SK-N-SH treated with all-trans-retinoic acid at 6 μM for 48 hours (cell line): ENCODE measurements at places on chromosomes 1 and 21.
A peak's percentile ranks its signal among the peaks of the same experiment; 100 is the strongest.

GRCh38 chr1:43396059-43396458 is 6.4 kb downstream of the SZT2 start:
- ATAC-seq, result no peak

DNA sequence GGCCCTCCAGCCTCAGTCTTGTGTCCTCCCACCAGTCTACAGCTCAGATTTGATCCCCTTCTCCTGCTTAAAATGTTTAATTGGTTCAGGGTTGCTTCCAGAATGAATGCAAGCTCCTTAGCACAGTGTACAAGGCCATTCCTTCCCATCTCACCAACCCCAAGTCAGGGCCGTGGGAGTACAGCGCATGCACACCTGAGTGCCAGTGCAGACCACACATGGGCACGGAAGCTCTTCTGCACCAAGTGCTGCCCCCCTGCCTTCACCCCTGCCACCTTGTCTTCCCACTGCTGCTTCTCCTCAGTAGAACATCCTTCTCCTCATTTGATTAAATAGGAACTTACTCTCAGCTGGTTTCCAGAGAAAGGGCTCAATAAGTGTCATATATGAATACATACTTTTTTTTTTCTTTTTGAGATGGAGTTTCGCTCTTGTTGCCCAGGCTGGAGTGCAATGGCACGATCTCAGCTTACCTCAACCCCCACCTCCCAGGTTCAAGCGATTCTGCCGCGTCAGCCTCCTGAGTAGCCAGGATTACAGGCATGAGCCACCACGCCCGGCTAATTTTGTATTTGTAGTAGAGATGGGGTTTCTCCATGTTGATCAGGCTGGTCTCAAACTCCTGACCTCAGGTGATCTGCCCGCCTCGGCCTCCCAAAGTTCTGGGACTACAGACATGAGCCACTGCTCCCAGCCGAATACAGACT is 9.3 kb downstream of the PMF1 start:
- ATAC-seq, result no peak

DNA sequence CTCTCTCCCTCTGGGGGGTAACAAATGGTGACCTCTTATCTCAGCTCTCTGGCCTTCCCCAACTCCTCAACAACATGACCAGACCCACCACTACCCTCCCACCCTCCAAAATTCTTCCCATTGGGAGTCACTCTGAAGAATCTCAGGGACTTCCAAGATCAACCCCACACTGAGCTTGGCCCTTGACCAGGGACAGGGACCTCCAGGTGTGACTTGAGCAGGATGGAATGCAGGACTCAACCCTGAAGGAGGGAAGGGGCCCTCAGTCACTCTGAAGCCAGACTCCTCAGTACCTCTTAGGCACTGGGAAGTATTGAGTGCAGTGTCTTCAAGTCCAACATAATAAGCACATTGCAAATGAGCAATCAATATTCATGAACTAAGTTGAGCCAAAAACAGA is 1.9 kb downstream of the CASQ1 start:
- ATAC-seq, result no peak

DNA sequence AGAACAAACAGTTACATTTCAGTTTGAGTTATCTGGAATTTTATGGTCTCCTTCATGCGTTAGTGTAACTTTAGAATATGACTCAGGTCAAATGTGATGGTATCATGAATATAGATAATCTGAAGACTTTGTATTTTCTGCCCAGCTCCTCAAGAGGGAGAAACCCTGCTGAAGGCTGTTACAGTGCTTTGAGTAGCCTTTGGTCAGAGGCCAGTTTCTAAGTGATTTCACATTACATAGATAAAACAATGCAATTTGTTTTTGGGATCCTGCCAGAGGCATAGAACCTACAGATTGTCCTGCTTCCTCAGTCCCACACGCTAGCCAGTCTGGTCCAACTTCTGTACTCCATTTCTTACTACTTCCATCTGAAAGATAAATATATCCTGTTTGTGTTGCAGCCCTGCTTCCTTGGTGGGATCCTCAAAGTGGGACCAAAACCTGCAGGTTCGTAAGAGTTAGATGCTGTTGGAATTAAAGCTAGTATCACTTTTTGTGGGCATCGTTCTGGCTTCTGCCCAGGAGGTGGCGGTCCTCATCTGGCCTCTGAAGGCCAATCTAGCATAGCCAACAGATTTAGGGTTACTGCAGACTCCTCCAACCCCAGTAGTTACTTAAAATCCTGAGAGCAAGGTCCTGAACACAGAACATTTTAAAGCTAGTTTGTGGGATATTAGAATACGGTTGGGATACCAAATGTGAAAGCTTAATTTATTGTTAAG is 645.8 kb upstream of the USP24 start:
- ATAC-seq, result peak; percentile 78

GRCh38 chr1:207659545-207660153 is 14.7 kb downstream of the CR1L start:
- ATAC-seq, result peak; percentile 35; the same call in 2 of the 3 replicates

- ATAC-seq, result no peak
Measured at GRCh38 chr1:109361649-109362048, 36.1 kb downstream of the SORT1 start.

- ATAC-seq, result no peak
Measured at GRCh38 chr1:180215856-180216625, 14.0 kb upstream of the LHX4 start.

DNA sequence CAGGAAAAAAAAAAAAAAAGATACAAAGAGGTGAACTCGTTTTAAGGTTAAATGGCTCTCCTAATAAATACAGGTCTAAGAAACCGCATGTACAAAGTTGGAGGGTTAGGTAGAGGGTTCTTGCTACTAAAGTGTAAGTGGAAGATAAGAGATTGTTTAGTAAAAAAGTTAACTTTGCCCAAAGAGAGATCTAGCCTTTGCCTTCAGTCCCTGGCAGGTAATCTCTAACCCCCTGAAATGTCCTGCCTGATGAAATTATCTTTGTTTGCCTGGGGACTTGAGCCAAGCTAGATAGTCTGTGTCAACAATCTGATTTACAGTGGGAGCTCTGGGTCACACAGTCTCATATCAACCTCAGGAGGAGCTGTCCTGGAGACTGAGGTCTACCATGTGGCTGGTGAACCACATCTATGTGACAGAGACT is 57.6 kb downstream of the TRIM33 start:
- ATAC-seq, result no peak

DNA sequence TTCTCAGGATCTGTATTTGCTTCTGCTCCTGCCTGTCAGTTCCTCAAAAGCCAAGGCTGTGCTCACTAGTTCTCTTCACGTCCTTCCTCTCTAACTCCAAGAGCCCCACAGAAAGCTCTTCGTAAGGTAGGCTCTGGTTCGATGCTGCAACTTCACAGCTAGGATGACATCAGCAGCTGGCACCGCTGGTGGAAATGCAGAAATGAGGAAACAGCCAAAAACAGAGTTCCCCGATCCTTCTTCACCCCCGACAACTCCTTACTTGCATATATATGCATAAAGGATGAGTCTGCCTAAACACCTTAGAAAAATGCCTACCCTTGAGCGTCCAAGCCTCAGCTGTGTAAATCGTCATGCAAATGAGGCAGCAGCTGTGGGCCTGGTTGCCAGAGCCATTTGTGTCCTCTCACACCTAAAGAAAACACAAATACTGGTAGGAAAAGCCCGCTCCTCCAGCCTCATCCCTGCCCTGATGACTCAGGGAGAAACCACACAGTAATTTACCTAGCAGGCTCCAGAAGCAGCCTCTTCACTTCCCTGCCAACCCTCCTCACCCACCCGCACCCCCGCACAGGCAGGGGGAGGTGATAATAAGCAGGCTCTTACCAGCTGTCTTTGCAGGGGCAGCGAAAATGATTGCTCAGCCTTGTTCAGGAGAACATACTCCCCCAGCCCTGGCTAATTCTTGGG is 28.2 kb downstream of the BATF3 start:
- ATAC-seq, result peak; percentile 59

- ATAC-seq, result no peak; the same call in 2 of the 3 replicates
Measured at GRCh38 chr1:82931006-82931405, 1067.9 kb downstream of the TTLL7 start.

DNA sequence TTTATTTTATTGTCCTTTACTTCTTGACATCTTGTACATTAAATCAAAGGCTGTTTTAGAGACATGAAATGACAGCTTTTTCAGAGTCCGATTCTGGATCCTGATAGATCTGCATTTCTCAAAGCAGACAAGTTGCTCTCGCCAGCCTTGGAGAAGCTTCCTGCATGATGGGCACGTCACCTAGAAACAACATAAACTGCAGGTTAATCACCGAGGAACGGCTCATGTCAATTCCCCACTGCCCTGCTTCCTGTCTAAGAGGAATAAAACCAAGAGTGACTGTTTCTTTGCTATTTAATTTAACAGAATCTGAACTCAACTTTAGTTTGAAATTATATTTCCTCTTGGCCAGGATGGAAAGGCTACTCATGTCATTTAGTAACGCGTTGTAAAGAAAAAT is 77.0 kb downstream of the RWDD3 start:
- ATAC-seq, result peak; percentile 19; the same call in 1 of the 3 replicates

GRCh38 chr1:201356701-201357100 is 20.8 kb downstream of the TNNT2 start:
- ATAC-seq, result no peak

DNA sequence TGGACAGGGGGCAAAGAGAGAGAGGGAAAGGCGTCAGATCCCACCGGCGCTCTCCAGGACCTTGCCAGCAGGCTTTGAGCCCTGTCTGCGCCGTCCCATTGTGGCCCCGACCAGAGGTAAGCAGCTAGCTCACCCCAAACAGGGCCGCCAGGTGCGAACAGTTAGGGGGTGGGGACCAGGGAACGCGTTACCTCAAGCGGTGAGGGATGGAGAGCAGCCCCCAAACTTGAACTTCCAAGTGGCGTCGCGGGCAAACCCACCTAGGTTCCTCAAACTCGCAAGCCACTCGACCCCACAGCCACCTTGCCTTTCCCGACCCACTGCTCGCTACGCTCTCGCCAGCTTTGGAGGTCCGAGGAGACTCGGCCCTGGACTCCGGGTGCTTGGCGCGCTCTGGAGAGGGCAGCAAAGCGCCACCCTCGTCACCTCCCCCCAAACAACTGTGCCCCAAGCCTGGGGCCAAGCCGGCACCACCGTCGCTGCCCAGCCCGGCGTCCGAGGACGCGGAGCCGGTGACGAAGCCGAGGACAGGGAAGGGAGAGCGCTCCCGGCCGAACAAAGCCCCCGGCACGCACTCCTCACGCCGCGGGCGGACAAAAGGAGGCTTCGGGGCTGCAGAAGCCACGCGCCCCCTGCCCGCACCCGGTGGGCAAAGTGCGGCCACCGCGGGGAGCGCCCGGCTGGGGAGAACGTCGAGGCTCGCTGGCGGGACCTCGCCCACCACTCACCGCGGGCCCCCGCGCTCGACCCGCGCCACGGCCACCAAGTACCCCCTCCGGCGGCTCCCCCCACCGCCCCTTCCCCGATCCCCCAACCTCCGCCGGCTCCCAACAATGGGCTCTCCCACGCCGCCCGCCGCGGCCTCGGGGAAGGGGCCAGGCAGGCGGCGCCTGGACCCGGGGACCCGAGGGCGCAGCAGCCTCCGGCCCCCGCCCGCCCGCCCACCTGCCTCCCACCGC is 976 bp downstream of the SSBP3 start:
- ATAC-seq, result peak; percentile 16

- ATAC-seq, result no peak
Measured at GRCh38 chr1:20686883-20687725, 25.9 kb upstream of the DDOST start.

DNA sequence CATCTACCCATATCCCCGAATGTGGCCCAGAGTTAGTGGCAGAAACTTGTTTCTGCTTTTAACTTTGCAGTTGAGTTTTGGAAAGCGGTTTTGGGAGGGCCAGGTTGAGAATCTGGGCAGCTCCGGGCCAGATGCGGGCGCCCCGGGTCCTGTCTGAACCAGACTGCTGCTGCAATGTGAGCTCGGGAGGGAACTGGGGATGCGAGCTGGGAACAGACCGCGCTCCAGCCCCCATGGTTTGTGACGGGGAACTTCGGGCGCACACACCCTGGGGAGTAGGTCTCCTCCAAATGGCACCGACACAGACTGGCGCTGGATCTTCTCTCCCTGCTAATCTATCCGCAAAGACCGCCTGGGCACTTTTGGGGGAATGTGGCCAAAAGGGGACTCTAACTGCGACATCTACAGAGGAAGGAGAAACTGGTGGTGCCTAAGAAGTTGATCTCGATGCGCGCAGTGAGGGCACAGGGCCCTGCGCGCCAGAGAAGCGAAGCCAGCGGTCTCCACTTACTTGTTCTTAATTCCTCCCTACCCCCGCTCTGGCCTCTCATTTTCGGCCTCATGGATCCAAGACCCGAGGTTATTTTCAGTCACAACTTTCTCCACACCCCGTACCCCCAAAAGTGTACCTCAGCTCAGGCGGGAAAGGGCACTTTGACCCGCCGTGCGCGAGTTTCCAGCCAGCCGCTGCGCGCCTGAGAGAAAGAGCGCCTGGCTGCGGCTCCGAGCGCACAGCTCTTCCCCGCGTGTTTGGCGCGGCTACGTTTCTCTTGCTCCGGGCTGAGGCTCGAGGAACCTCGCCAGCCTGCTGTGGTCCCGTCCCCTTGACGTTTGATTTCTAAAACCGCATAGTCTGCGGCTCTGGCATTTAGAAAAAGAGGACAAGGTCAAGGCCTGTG is 411.0 kb upstream of the ESRRG start:
- ATAC-seq, result peak; percentile 46

GRCh38 chr1:225617956-225618355 is 35.0 kb downstream of the ENAH start:
- ATAC-seq, result peak; percentile 12; the same call in 1 of the 3 replicates

DNA sequence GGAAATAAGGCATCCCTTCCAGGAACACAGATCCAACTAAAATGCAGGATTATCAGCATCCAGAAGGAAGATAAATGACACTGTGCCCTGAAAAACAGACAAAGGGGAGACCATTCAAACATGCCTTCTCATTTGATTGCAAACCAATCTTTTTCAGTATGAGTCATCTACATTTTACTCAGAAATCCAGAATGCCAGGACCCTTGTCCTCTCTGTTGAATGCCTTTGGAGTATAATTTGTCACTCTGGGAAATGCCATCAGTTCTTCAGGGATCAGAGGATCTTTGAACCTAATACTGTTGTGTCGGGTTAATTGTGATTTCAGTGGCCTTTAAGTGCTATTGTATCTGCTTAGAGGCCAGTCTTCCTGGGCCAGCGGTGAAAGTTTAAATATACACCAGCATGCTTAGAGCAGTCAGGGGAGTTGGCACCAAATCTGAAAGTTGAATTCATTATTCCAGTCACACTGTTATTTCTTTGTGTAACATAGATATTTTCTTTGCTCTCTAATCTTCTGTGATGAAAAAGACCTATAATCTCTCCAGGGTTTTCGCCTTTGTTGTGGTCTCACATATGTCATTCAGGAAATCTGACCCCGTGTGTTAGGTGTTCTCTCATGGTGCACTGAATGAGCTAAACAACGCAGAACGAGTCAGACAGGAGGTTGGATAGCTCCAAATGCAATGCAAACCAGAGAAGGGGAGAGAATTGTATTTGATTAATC is 364.8 kb upstream of the SGIP1 start:
- ATAC-seq, result peak; percentile 79

GRCh38 chr1:154386643-154387352 is 18.3 kb upstream of the IL6R start:
- no peak for ATAC-seq

DNA sequence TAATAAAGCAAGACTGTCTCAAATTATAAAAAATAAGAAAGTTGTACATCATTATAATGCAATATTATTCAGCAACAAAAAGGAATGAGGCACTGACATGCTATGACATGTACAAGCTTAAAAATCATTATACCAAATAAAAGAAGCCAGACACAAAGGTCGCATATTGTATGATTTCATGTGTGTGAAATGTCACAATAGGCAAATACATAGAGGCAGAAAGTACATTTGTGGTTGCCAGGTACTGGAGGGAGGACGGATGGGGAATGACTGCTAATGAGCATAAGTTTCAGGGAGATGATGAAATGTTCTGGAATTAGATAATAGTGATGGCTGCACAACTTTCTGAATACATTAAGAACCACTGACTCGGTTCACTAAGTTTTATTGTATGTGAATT is 73.6 kb upstream of the NBPF3 start:
- no peak for ATAC-seq

GRCh38 chr1:62045574-62045973 is 149.1 kb upstream of the L1TD1 start:
- ATAC-seq, result no peak
